ENCODE measurements at places on chromosomes 2 and 18.

GRCh38 chr2:37250869-37251740, 19.6 kb downstream of the NDUFAF7 start:
- no peak for DNase-seq

GRCh38 chr2:38658613-38659012, 7.3 kb upstream of the GALM start:
- no peak for DNase-seq

- DNase-seq: no peak
Observed at GRCh38 chr2:190637903-190638618, 10.8 kb upstream of the NAB1 start.

GRCh38 chr2:135086222-135086621, 34.1 kb downstream of the RAB3GAP1 start:
- DNase-seq: no peak

GRCh38 chr18:34957119-34957863, 83.9 kb upstream of the MAPRE2 start:
- no peak for DNase-seq

DNA sequence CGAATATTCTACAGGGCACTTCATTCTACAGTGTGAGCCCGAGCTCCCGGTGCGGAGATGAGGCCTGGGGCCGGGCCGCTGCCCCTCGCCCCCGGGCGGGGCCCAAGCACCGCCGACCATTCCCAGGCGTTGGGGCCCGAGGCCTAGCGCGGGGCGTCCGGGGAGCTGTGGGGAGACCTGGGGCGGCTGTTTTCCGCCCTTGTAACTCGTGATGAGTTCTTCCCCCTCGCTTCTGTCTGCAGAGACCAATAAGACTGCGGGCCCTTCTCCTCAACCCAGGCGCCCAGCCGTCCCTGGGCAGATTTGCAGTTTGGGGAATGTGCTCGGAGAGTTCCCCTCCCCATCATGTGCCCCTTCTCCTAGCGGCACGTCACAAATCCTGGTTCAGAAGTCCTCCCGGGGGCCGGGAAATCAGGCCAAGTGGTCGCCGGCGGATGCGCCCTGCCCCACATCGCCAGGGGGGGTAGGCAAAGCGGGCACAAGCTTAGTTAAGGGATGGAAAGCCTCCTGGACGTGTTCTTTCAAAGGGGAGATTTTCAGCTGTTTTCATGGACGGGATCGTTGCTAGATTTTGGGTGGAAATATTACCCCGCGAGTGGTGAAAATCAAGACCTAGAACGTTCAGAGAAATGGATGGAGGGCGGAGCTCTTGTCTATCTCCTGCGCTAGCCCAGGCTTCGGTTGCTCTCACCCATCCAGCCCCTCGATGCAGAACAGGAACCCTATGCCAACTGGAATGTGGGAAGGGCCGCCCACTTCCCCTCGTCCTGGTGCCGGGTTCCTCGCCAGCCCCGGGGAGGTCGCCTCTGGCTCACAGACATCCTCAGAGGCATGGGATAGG, 18.8 kb upstream of the HAAO start:
- peak; percentile 35 for DNase-seq

- no peak for DNase-seq
Observed at GRCh38 chr2:181176540-181176939, 196.1 kb downstream of the UBE2E3 start.

DNA sequence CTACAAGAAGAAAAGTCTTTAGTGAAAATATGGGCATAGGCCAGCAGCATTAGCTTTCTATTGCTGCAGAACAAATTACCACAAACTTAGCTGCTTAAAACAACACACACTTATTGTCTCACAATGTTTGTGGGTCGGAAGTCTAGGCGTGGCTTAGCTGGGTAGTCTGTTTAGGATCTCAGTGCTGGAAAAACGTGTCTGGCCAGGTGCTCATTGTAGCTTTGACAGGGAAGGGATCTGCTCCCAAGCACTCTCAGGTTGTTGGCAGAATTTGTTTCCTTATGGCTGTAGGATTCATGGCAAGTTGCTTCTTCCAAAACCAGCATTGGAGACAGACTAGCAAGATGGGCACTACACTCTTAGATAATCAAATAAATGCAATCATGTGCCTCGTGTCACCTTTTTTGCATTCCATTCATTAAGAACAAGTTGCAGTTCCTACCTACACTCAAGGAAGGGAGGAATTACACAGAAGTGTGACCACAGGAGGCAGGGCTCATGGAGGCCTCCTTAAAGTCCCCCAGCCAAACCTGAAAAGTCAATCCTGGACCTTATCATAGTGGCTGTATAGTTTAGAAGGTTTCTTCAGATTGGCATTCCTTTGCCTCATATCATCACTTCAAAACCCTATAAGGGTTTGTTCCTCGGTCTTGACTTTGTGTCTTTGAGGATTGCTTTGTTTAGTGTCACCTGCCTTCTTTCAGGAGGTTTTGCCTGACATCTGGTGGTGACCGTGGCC, 17.3 kb downstream of the MRPL30 start:
- no peak for DNase-seq

DNA sequence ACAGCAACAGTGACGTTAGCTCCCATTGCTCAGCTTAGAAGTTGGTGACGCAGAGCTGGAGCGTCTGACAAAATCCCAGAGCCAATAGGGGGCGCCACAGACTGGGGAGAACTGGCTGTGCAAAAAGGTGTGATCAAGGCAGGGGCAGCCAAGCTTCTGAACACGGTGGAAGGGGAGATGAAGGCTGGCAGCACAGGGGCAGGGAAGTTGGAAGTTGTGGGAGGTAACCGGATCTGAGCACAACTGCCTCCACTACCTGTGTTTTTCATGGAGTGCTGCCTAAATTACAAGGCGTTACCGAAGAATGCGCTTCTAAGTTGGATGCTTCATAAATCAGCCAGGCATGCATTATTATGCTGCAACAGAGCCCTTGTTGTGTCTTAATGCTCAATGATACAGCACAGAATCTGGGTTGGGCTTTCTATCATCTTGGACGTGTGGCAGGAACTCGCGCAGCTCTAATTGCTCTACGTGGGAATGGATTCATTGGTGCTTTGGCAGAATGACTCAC, 370.0 kb downstream of the SLC4A3 start:
- DNase-seq: peak; percentile 9

- DNase-seq: no peak
Observed at GRCh38 chr2:49770919-49771318, 616.6 kb upstream of the FSHR start.

- DNase-seq: no peak
Observed at GRCh38 chr2:202577250-202578183, 57.3 kb upstream of the FAM117B start.

GRCh38 chr2:171791361-171791760, 102.7 kb downstream of the SLC25A12 start:
- DNase-seq: no peak

- no peak for DNase-seq
Observed at GRCh38 chr2:200428961-200429665, 80.8 kb downstream of the KCTD18 start.

DNA sequence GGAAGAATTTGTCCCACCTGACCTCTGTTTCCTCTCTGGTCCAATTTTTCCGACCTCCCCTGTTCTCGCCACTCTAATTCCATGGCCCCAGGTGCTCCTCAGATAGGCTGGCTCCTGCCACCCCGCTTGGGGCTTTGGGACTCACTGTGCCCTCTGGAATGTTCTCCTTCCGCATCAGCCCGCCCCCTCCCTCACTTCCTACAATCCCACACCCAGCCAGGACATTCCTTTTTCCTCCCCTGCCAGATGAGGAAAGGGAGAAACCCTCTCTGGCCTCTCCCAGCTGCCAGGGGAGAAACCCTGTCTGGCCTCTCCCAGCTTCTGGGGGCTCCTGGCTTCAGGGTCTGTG, 3.1 kb upstream of the OR6B2 start:
- DNase-seq: no peak

- DNase-seq: no peak
Observed at GRCh38 chr2:238515377-238515776, 88.7 kb downstream of the ASB1 start.

- no peak for DNase-seq
Observed at GRCh38 chr2:72367530-72368225, 220.0 kb upstream of the CYP26B1 start.

DNA sequence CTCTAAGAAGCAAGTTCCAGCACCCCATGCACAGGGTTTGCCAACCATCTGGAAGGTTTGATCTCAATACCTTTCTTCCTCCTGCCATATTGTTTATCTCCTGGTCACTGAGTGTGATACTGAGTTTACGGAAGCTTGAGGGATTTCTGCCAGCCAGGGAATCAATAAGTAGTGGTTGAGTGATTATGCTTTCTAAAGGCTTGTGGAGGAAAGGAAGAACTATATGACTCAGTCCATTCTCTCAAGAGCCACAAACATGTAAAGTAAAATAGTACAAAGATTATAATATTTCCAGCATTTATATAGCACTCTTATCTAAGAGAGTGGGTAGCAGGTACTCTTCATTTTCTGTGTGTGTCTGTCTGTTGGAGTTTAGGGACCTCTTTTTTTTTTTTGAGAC, 49.2 kb downstream of the SLC4A3 start:
- DNase-seq: no peak

DNA sequence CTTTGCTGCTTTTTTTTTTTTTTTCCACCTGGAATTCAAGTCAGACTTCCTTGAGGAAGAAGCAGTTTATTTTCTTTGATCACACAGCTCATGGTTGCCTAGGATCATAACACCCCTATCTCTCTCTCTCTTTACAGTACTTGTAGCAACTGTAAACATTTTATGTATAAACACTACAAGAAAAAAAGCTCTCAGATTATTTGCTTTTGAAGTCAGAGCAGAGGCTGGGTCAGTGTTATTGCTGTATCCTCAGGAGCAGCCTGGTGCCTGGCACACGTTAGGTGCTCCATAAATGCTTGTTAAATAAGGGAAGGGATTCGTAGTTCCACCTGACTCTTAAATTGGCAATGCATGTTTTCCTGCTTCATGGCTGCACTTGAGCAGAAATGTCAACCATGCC, 221.2 kb downstream of the TGIF1 start:
- no peak for DNase-seq

DNA sequence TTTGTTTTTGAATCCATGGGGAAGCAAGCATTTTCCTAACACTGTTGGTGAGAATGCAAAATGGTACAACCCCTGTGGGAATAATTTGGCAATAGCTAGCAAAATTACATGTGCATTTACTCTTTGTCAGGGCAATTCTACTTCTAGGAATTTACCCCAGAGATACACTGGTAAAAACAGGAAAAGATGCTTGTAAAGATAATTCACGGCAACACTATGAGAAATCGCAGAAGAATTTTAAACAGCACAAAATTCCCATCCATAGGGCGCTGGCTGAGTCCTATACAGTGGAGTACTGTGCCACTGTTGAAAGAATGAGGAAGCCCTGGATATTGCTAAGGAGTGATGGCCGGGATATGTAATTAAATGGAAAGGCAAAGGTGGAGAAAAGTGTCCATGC, 75.8 kb downstream of the DGKD start:
- no peak for DNase-seq

DNA sequence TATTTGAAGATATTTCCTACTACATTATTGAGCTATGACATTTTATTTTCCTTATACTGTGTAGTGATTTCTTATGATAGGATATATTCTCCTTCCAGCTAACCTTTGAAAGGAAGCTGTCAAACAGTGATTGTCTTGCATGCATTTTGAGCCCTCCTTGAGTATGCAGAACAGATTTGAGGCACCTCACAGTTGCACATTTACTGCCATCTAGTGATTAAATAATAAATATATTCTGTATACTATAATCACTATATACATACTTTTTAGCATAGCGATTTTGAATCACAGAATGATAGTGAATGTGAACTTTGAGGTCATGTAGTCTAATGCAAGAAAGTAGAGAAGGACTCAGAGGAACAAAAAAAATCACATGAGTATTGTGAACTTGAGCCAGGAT, 268.4 kb upstream of the CDH19 start:
- no peak for DNase-seq

DNA sequence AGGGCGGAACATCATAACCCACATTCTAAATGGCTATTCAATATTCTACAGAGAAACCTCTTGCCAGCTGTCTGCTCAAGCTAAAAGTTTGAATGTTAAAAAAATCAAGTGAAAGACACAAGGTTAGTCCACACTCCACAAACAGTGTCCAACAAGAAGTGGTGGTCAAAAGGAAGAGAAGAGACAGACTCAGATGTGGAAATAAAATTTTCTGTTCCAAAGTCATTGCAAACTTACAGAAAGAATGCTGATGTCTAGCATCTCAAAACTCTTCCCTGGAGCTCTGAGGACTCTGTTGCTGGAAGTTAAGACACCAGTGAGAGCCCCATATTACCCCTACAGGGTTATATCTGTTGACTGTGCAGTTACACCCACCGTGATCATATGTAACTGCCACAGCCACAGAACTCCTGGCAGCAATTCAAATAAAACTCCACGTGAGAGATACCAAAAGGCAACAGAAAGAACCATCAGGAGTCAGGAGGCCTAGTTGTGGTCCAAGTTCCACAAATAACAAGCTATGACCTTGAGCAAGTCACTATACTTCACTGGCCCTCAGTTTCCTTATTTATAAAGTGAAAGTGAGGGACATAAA, 60.9 kb downstream of the AAK1 start:
- DNase-seq: no peak

DNA sequence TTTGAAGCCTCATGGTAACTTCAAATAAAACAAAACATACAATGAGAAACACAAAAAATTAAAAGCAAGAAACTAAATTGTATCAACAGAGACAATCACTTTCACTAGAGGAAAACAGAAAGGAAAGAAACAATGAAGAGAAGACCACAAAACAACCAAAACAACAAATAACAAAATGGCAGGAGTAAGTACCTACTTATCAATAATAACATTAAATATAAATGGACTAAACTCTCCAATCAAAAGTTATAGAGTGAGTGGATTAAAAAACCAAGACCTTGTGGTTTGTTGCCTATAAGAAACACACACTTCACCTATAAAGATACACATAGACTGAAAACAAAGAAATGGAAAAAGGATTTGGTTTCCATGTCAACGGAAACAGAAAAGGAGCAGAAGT, 830.1 kb upstream of the TMEFF2 start:
- no peak for DNase-seq

DNA sequence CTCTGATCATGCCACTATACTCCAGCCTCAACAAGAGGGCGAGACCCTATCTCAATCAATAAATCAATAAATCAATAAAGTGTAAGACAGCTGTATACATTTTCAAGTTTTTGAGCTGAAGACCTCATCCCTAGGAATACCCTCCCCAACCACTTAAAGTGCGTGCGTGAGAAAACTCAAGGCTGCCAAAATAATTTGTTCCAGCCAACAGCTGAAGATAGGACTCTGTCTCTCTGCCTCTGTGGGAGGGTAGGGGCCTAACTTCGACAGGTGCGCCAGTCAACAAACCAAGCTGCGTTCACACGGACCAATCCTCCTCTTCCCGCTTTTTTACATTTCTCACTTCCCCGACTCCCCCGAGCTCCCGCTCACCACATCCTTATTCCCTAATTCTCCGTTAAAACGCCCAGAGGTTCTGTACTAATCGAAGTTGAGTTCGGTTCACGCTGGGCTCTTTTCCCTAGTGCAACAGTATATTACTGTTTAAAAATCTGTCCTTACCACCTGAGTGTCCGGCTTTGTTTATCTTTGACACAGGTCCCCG, 618 bp downstream of the POLR2D start:
- no peak for DNase-seq
